A549 (cell line): ENCODE measurements at places on chromosomes 3 and 15.
A peak's percentile ranks its signal among the peaks of the same experiment; 100 is the strongest.

DNA sequence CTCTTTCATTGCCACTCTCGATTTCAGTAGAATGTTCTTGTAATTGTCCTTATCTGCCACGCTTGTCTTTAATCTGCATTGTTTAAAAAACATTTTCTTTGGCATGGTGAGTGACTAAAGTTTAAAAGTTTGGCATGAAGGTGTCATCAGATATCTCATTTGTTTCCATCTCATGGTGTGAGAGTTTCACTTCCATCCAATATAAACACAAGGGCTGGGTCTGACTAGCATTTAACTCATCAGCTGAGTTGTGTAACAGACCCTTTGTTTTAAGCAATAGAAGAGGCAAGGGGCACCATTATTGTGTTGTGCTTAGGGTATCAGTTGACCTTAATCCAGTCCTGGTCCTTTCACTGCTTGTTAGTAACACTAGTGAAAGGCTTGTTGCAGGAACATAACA lies 49.9 kb upstream of the IL12A start:
- no peak for DNase-seq

DNA sequence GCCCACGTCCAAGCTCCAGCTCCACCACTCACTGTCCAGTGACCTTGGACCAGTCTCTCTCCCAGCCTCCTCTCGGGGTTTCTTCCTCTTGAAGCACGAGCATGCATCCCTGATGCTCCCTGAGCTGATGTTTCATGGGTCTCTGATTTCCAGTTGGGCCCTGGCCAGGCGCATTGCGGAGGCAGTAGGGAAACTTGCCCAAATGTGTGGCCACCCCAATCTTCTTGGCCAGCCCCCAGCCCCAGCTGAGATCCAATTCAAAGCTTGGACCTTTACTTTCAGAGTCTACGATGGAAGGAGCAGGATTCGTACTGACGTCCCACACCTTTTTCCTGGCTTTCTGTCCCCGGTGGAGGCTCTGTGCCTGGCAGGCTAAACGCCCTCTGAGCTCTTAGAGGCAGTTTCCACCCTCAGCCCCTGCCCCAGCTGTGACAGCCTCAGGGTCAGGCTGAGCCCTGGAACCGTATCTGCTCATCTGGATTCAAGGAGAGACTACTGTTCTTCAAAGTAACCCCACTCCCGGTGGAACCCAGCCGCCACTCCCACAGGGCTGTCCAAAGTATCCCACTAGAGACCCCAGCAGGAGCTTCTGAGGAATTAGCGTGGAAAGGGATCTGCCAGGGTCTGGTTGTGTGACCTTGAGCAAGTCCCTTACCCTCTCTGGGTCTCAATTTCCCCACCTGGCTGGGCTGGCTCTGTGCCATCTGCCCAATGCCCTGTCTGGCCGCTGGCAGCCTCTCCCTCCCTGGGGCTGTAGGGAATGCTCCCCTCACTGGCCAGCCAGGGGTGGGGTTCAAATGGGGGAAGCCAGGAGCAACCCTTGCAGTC lies 37.4 kb downstream of the CPN2 start:
- no peak for DNase-seq

GRCh38 chr3:159150180-159150579 lies 348.3 kb downstream of the MFSD1 start:
- DNase-seq: no peak

DNA sequence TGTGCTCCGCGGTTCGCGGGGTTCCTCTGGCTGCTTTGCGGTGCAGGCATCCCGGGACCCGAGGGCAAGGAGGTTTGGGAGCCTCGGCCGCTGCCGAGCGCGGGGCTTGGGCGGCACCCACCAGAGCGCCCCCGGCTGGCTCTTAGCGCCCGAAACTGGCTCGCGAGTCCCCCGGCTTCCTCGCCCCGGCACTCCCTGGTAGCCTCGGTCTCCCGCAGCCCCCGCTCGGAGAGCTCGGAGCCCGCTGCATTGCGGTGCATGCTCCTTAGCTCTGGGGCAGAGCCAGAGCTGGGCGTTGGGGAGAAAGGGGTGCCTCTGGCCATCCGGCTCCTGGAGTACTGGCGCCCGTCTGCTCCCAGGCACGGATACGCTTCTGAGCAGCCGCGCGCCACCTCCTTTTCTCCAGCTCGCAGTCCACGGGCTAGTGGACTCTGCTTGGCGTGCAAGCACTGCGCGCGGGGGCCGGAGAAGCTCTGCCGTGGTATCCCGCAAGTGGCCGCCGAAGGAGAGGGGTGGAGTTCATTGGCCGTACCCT lies 753 bp downstream of the EPHB1 start:
- DNase-seq: no peak

- DNase-seq: peak; percentile 88
Measured at GRCh38 chr3:196650740-196651311, 11.3 kb downstream of the NRROS start.
